ENCODE measurements at places on chromosomes 4 and X. TPM values are rescaled to one million over a fixed set of nuclear protein-coding genes. Genes with fewer than 3 reads are reported as not detected.

Gene NALF2
- 0.42 TPM for total RNA-seq

Gene ABLIM2
- total RNA-seq, result 1.1 TPM

GRCh38 chr4:24265989-24266388, 318.4 kb downstream of the DHX15 start:
- H3K4me1 ChIP-seq, result no peaks in the 10 kb centered on the region
- H3K4me3 ChIP-seq, result no peak overlapping the region
- DNase-seq, result no peak
- H3K27me3 ChIP-seq, result no peaks in the 10 kb centered on the region
- no peaks in the 10 kb centered on the region for H3K36me3 ChIP-seq

GRCh38 chrX:130125091-130125874, 15.0 kb upstream of the ELF4 start:
- no peak overlapping the region for H3K4me3 ChIP-seq
- no peaks in the 10 kb centered on the region for H3K36me3 ChIP-seq
- H3K27me3 ChIP-seq, result no peaks in the 10 kb centered on the region
- DNase-seq, result no peak
- H3K4me1 ChIP-seq, result no peaks in the 10 kb centered on the region

GRCh38 chr4:29058531-29058930, 1661.6 kb upstream of the PCDH7 start:
- no peak overlapping the region for H3K27ac ChIP-seq
- no peaks in the 10 kb centered on the region for H3K4me1 ChIP-seq
- no peaks in the 10 kb centered on the region for H3K36me3 ChIP-seq
